ENCODE measurements at places on chromosomes 3 and 15. TPM values are rescaled to one million over a fixed set of nuclear protein-coding genes. Genes with fewer than 3 reads are reported as not detected.

Gene LYZL4
- not detected for total RNA-seq

Gene MOBP
- 0.14 TPM for total RNA-seq

Gene PP2D1
- total RNA-seq = not detected

Gene KBTBD8
- 5.0 TPM for total RNA-seq

Gene ZNF860
- 2.6 TPM for total RNA-seq

GRCh38 chr3:23182996-23183513 lies 20.1 kb upstream of the UBE2E2 start:
- H3K27ac ChIP-seq = no peak overlapping the region
- no peak overlapping the region for H3K4me3 ChIP-seq
- no peaks in the 10 kb centered on the region for H3K27me3 ChIP-seq
- no peaks in the 10 kb centered on the region for H3K36me3 ChIP-seq
- no peak for DNase-seq

DNA sequence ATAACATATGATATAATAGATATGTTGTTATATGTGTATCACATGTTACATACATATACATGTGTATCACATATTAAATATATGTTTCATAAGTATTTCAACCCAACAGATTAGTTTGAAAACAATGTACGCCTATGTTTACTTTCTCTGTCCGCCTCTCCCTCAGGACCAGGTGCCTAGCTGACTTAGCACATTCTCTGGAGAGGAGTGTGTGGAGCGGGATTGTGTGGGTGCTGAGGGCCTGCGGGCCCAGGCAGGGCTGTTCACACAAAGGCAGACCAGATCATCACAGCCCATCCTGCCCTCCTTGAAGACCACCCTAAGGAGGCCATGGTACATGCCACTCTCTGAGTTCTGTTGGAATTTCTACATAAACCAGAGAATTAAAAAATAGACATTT lies 81.0 kb downstream of the PLXNA1 start:
- no peaks in the 10 kb centered on the region for H3K27me3 ChIP-seq
- H3K4me3 ChIP-seq = no peak overlapping the region
- H3K4me1 ChIP-seq = no peaks in the 10 kb centered on the region
- H3K36me3 ChIP-seq = no peaks in the 10 kb centered on the region
- no peak overlapping the region for H3K27ac ChIP-seq
- no peak for DNase-seq

DNA sequence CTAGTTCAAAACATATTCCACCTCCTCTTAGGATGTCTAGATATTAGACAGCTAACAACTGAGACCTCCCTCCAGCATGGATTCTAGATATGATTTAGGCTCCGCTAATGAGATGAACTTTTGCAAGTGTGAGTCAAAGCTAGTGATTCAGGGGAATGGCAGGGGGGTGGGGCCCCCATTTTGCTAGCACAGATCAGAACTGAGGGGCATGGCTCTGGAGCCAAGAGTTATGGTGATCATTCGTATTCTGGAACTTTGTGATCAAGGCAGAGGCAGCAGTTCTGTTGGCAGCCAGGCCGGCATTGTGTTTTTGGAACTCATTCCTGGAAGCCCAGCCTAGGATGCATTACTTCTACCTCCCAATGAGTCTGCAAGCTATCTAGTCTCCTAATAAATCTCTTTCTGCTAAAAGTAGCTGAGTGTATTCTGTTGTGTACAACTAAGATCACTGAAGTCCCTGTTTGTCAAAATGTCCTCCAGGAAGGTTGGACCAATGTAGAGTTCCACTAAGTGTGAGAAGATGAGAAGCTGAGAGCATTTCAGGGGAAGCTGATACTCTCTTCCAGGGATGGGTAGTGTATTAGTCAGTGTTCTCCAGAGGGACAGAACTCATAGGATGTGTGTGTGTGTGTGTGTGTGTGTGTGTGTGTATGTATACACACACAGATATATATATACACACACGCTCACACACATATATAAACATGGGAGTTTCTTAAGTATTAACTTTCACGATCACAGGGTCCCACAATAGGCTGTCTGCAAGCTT lies 312.7 kb downstream of the TLE3 start:
- H3K4me1 ChIP-seq = peaks cover 7% of the 10 kb centered on the region
- H3K27ac ChIP-seq = no peak overlapping the region
- no peak for DNase-seq
- H3K27me3 ChIP-seq = no peaks in the 10 kb centered on the region
- no peak overlapping the region for H3K4me3 ChIP-seq
- H3K36me3 ChIP-seq = no peaks in the 10 kb centered on the region

- H3K27me3 ChIP-seq = no peaks in the 10 kb centered on the region
- H3K4me3 ChIP-seq = no peak overlapping the region
- no peak for DNase-seq
- no peaks in the 10 kb centered on the region for H3K4me1 ChIP-seq
- no peak overlapping the region for H3K27ac ChIP-seq
Observed at GRCh38 chr3:190224863-190225692, 97.2 kb downstream of the CLDN1 start.

DNA sequence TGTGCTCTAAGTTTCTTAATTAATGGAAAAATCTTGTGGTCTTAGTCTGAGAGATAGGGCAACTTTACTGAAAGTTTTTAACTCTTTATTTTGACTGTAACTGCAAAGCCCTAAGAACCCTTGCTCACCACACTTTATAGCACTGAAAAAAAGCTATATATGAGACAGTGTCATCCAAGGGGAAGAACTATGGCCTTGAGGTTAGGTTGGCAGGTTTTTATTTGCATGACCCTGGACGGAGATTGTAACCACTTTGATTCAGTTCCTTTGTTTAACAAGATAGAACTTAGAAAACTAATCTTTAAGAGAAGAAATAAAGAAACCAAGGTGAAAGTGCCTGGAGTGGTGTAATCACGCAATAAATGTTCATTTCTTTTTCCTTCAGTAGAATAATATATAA lies 30.6 kb upstream of the LYSMD4 start:
- DNase-seq = no peak
- no peaks in the 10 kb centered on the region for H3K36me3 ChIP-seq
- H3K27ac ChIP-seq = no peak overlapping the region
- H3K4me3 ChIP-seq = no peak overlapping the region
- H3K27me3 ChIP-seq = no peaks in the 10 kb centered on the region

GRCh38 chr15:47820747-47821319 lies 103.5 kb downstream of the SEMA6D start:
- no peak overlapping the region for H3K4me3 ChIP-seq
- peaks cover 14% of the 10 kb centered on the region for H3K4me1 ChIP-seq
- H3K27ac ChIP-seq = no peak overlapping the region
- no peak for DNase-seq
- H3K27me3 ChIP-seq = no peaks in the 10 kb centered on the region

DNA sequence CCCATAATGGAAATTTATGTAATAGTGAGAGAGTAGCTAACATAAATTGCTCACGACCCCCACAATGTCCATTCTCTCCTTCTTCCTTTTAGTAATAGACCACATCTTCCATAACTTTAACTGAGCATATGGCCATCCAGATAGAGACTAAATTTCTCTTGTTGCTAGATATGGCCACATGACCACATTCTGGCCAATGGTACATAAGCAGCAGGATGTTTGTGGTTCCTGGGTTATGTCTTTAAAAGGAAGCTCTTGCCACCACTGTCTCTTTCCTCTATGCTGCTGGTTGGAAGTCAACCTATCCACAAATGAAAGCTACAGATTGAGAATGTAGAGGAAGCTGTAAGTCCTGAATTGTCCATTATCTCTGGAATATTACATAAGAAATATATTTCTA lies 59.7 kb upstream of the NPHP3 start:
- DNase-seq = no peak
- no peaks in the 10 kb centered on the region for H3K36me3 ChIP-seq
- no peaks in the 10 kb centered on the region for H3K27me3 ChIP-seq
- no peak overlapping the region for H3K27ac ChIP-seq

DNA sequence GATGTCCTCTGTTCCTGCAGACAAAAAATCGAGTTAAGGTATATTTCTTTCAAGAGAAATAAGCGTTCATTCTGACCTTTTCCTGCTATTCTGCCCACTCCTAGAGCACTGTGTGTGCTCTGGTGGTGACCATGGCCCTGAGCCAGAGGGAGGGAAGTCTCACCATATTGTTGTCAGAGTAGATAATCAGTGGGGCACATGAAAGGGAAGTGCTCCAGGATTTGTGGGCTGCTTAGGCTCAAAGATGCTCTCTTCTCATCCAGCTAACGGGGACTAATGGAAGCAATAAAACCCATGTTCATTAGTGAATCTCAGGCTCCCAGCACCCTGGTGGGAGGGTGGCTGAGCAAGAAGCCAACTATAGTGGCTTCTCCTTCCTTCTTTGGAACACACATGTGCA lies 70.7 kb upstream of the EOMES start:
- no peaks in the 10 kb centered on the region for H3K36me3 ChIP-seq
- peak; percentile 19 for DNase-seq
- no peaks in the 10 kb centered on the region for H3K27me3 ChIP-seq
- H3K4me3 ChIP-seq = no peak overlapping the region

DNA sequence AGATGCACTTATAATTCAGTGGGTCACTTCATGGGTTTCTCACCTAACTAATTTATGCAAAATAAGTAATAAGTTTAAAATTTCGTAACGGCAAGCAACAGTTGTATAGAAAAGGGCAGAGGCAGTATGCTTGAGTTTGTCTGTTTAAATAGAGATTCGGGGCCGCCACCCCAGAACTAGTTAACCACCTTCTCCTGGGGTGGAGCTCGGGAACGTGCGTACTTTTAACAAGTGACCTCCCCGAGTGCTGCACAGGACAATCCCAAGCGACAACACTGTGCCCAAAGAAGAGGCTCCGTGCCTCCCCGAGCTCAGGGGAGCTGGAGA lies 439 bp downstream of the SSR3 start:
- H3K4me3 ChIP-seq = peak overlapping the region; percentile 94
- no peak for DNase-seq
- peaks cover 20% of the 10 kb centered on the region for H3K4me1 ChIP-seq
- H3K27me3 ChIP-seq = no peaks in the 10 kb centered on the region
- peak overlapping the region; percentile 95 for H3K27ac ChIP-seq
- peaks cover 9% of the 10 kb centered on the region for H3K36me3 ChIP-seq

DNA sequence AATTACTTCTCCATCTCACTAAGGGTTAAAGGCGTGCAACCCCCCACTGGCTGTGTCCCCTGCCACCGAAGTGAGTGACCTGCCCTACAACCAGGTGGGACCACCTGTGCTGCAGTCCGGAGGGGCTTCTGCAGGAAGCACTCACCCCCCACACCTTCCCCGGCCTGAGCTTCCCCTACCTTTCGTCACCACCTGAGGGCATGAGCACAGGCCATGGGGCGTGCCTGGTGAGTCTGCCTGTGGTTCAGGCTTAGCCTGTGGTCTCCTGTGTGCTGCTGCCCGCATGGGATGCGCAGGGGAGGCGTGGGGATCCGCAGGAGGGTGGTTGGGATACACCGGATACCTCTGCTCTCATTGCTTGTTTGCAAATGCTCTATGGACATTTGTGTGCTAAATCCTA lies 46.0 kb downstream of the KLHL25 start:
- peaks cover 42% of the 10 kb centered on the region for H3K36me3 ChIP-seq
- H3K27ac ChIP-seq = no peak overlapping the region
- DNase-seq = no peak
- no peaks in the 10 kb centered on the region for H3K27me3 ChIP-seq

GRCh38 chr15:57458356-57458781 lies 82.1 kb downstream of the CGNL1 start:
- H3K27ac ChIP-seq = no peak overlapping the region
- H3K27me3 ChIP-seq = no peaks in the 10 kb centered on the region
- no peak overlapping the region for H3K4me3 ChIP-seq

DNA sequence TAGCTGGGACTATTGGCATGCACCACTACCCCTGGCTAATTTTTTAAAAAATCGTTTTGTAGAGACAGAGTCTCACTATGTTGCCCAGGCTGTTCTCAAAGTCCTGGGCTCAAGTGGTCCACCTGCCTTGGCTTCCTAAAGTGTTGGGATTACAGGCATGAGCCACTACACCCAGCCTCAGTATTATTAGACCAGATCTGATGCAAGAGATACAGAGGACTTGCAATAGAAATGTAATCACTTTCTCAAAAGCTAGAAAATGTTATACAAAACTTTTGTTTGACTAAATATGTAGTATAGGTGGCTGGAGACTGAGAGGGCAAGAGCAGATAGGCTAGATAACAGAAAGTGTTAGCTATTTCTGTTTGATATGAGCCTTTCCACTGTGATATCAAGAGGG lies 531.9 kb downstream of the SOX2 start:
- DNase-seq = no peak
- peaks cover 13% of the 10 kb centered on the region for H3K4me1 ChIP-seq
- H3K27me3 ChIP-seq = no peaks in the 10 kb centered on the region
- H3K4me3 ChIP-seq = no peak overlapping the region
- H3K36me3 ChIP-seq = no peaks in the 10 kb centered on the region

DNA sequence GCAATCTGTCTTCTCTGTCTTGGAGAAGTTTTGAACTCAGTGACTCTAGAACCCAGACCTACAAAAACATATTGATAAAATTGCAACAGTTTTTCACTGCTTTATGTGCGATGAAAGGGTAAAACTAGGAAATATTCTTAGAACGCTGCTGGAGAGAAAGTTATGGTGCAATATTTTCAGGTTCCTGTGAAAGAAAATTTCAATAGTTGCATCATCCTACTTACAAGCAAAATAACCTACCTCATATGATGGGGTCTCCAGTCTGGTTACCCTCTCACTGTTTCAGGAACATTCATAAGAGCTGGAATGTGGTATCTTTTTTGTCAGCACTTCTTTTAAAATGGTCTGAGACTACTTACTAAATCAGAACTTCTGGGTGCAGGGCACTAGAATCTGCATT lies 27.1 kb downstream of the GATM start:
- no peaks in the 10 kb centered on the region for H3K4me1 ChIP-seq
- H3K27ac ChIP-seq = no peak overlapping the region
- no peak for DNase-seq
- H3K27me3 ChIP-seq = no peaks in the 10 kb centered on the region
- H3K4me3 ChIP-seq = no peak overlapping the region

DNA sequence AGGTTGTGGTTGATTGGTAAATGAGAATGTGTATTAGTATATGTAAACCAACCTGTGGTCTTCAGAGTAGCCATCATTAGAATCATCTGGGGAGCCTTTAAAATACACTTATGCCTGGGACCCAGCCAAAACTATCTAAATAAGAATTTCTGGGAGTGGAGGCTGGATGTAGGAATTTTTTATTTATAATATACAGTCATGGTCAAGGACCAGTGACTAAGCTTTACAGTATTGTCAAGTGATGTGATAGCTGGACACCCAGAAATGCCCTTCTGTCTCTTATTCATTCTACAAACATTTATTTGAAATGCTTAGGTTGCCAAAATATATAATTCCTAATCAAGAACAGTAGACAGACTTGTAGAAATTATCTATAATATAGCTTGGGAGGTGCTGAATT lies 132.2 kb downstream of the MBNL1 start:
- no peaks in the 10 kb centered on the region for H3K27me3 ChIP-seq
- H3K4me1 ChIP-seq = peaks cover 7% of the 10 kb centered on the region
- H3K36me3 ChIP-seq = no peaks in the 10 kb centered on the region
- peak overlapping the region; percentile 67 for H3K27ac ChIP-seq
- no peak overlapping the region for H3K4me3 ChIP-seq
- DNase-seq = no peak
